Endothelial cell (in vitro differentiated cells): ENCODE measurements at places on chromosomes 1 and 21. TPM values are rescaled to one million over a fixed set of nuclear protein-coding genes. Genes with fewer than 3 reads are reported as not detected.

DNA sequence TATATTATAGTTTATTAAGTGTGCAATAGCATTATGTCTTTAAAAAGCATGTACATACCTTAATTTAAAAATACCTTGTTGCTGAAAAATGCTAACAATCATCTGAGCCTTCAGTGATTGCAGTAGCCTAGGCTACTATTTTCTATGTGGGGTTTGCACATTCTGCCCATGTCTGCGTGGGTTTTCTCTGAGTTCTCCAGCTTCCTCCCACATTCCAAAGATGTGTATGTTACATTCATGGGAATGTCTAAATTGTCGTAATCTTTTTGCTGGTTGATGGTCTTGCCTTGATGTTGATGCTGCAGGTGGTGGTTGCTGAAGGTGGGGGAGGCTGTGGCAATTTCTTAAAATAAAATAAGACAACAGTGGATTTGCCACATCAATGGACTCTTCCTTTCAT lies 12.5 kb downstream of the AADACL3 start:
- no peak overlapping the region for H3K27ac ChIP-seq
- no peak for DNase-seq
- peaks cover 1% of the 10 kb centered on the region for H3K27me3 ChIP-seq
- no peaks in the 10 kb centered on the region for H3K36me3 ChIP-seq
- H3K4me1 ChIP-seq = no peaks in the 10 kb centered on the region

OR10Z1 gene
- total RNA-seq = not detected

DNA sequence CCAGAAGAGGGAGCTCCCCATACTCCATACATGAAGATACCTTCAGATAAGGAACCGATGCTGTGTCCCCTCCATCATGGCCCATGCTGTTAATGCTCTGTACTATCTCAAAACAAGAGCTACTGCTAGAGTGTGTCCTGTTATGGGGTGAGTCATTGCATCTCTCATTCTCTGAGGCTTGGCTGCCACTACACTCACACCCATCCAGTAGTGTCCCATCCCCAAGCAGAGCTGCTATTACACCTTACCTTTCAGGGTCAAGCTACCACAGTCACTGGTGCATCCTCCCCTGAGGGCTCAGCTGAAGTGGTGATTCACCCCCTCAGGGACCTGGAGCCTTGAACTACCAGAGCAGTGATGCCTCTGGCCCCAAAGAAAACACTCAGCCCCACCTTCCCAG lies 198.5 kb downstream of the PLA2G4A start:
- no peak overlapping the region for H3K4me3 ChIP-seq
- H3K27ac ChIP-seq = no peak overlapping the region
- H3K27me3 ChIP-seq = peaks cover 7% of the 10 kb centered on the region
- H3K4me1 ChIP-seq = no peaks in the 10 kb centered on the region
- no peaks in the 10 kb centered on the region for H3K36me3 ChIP-seq

DNA sequence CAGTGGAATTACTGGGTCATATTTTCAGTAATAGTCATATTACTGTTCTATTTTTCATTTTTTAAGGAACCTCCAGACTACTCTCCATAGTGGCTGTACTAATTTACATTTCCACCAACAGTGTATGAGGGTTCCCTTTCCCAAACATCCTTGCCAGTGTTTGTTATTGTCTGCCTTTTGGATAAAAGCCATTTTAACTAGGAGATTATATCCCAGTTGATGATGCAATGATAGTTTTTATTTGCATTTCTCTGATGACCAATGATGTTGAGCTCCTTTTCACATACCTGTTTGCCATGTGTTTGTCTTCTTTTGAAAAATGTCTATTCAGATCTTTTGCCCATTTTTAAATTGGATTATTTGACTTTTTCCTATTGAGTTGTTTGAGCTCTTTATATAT lies 410.8 kb downstream of the TTLL7 start:
- no peaks in the 10 kb centered on the region for H3K36me3 ChIP-seq
- peaks cover 18% of the 10 kb centered on the region for H3K4me1 ChIP-seq
- H3K27ac ChIP-seq = no peak overlapping the region
- H3K4me3 ChIP-seq = no peak overlapping the region
- DNase-seq = no peak
